Islet precursor cell (in vitro differentiated cells): ENCODE measurements at places on chromosomes 11 and 22.

DNA sequence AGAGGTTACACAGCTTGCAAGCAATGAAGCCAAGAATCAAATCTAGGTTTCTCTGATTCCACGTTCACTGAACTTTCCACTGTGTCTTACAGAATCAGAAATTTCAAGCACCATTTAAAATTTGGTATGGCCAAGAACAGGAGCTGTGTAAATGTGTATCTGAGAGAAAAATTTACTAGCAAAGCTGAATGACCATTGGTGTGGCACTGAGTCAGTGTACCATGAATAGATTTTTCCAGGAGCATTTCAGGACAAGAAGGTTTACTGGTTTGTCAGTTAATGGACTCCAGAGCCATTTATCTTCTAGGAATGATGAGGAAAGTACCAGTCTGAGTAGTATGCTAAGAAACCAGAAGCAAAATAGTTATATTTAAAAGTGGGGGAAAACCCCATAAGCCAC, 269.4 kb upstream of the FAT3 start:
- no peak for DNase-seq

- peak; percentile 83 for DNase-seq
Observed at GRCh38 chr11:61489833-61490721, 18.5 kb upstream of the LRRC10B start.

DNA sequence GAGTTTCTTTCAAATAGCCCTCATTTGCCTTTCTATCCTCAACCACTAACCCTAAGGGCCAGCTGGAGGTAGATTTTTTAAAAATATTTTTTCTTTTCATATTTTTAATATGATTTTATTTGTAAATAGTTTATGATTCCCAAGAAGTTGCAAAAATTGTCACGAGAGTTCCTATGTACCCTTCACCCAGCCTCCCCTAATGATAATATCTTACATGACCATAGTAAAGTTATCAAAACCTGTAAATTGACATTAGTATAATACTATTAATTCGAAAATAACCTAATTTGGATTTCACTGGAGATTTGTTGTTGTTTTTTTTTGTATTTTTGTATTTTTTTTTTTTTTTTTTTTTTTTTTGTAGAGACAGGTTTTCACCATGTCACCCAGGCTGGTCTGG, 495.5 kb downstream of the MIAT start:
- DNase-seq = no peak

DNA sequence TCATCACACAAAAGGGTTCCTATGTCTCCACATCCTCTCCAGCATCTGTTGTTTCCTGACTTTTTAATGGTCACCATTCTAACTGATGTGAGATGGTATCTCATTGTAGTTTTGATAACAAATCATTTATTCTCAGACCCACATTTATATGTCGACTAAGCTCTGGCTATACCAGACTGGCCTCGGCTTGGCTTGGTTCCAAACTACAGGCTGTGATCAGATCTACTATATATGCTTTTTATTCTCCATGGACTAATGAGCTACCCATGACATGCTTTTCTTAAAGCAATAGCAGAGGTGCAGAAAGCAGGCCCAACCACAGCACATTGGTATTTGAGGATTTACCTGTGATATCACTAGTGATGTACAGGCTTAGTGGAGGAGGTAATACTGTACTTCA, 139.8 kb upstream of the PGR start:
- no peak for DNase-seq

GRCh38 chr11:76214968-76215548, 8.8 kb upstream of the WNT11 start:
- no peak for DNase-seq

GRCh38 chr22:25511725-25512124, 52.8 kb upstream of the GRK3 start:
- no peak for DNase-seq

DNA sequence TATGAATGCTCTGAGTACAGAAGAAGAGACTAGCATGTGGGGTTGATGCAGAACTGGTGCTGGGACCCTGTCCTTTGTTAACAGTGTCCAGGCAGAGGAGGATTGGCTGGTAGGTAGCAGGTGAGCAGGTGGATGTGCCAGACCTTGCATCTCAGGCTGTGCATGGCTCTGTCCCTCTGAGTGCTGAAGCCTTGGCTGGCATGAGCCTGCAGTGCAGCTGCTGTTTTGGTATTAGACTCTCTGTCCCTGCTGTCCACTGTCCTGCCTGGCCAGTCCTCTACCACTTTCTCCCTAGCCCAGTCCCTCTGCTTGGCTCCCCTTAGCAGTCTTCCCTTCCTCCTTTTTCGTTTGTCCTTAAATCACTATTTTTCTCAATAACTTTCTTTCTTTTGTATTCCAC, 213.6 kb upstream of the ZBED5 start:
- DNase-seq = no peak

DNA sequence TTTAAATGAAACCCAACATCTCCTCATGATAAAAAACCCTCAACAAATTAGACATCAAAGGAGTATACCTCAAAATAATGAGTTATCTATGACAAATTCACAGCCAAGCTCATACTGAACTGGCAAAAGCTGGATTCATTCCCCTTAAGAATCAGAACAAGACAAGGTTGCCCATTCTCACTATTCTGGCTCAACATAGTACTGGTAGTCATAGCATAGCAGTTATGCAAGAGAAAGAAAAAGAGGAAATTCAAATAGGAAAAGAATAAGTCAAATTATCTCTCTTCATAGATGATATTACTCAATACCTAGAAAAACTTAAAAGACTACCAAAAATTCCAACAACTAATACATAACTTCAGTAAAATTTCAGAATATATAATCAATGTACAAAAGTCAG, 29.4 kb upstream of the XKR3 start:
- DNase-seq = no peak

DNA sequence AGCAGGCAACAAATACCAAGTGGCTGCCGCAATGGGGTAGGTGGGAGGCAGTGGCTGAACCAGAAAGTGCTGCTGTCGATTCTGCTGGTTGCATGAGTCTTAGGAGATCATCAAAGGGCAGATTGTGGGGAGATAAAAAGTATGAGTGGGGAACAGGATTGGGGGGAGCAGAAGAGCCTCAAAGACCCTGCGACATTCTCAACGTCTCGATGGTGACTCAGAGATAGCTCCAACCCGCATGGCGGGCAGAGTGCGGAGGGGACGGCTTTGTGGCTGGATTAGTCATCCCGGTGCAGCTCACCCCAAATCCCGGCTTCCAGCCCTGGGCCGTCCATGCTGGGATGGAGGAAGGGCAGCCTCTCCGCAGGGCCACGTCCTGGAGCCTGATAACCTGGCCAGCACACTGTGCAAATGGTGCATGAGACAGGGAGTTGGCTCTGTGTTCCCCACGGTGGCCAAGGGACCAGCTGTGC, 11.6 kb upstream of the RTN4R start:
- DNase-seq = no peak

DNA sequence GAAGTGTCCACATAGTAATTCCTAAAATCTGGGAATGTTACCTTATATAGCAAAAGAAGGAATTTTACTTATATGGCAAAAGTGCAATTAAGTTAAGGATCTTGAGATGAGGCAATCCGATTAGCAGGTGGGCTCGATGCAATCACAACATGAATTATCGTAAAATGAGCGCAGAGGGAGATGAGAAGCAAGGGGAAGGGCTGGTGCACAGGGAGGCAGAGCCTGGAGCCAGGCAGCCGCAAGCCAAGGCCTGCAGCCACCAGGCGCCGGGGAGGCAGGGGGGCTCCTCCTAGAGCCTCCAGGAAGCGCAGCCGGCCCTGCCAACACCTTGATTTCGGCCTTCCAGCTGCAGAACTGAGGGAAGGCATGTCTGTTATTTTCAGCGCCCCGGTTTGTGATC, 85.7 kb downstream of the CELSR1 start:
- DNase-seq = no peak

DNA sequence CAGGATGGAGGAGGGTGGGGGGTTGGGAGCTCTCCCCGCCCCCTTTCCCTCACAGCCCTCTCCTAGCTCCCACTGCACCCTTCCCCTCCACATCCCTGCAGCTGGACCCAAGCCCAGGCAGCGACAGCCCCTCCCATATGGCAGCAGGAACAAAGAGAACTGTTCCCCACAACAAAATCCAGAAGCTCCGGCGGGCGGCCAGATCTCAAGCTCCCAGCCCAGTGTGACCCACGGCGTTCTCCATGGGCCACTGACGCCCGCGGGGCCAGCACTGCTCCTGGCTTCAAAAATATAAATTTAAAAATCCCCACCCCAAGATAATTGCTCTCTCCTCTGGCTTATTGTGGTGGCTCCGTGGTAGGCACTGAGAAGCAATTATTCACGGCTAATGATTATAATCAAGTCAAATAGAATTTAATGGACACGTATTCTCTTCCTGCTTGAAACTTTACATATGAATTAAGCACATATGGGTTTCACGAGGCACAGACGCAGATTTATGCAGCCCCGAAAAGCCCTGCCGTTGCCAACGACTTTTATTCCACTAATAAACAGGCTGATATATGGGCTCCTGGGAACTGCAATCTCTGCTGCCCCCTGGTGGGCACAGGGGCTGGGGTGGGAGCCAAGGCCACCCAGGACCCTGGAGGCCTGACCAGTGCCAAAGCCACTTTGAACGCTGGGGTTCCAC, 17.5 kb downstream of the MACROD1 start:
- DNase-seq = peak; percentile 80

DNA sequence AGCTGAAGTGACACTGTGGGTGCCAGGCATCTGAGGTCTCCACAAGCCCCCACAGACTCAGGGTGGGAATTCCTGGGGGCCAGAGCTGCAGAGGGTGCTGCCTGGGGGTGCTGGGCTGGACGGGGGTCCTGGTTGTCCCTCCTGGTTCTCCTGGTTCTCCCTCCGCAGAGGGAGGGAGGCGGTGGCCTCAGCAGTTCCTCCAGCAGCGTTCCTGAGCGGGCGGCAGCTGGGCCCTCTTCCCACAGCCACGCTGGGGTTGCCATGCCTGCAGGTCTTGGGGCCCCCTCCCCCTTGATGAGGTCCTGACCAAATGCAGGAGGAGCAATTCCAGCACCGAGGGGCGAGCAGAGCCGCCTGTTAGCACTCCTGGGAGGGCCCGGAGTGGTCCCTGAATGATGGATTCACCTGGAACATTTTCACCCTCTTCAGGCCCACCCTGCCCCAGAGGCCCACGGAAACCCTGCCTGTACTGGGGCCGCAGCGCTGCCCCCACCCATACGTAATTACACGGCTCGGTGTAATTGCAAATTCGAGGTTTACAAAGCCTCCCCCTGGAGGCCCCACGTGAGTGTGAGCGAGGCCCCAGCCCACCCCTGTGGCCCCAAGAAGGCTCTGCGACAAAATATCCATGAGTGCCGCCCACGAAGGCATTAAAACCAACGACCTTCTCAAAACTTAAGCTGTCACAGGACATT, 635 bp downstream of the C11orf21 start:
- no peak for DNase-seq
